Spleen (tissue), 13 donors: ENCODE measurements at places on chromosomes 11 and 22. TPM values are rescaled to one million over a fixed set of nuclear protein-coding genes. Genes with fewer than 3 reads are reported as not detected.

The PLAAT5 gene
- total RNA-seq, result not detected

The CDKN1C gene
- 13.5 TPM for total RNA-seq

The PC gene
- total RNA-seq, result 4.8 TPM

GRCh38 chr11:88575916-88576315 lies 238.4 kb upstream of the CTSC start:
- H3K4me3 ChIP-seq, result no peak overlapping the region
- H3K36me3 ChIP-seq, result no peaks in the 10 kb centered on the region
- no peaks in the 10 kb centered on the region for H3K27me3 ChIP-seq
- no peak for DNase-seq
- H3K27ac ChIP-seq, result no peak overlapping the region
